ENCODE measurements at places on chromosomes 1 and 21. TPM values are rescaled to one million over a fixed set of nuclear protein-coding genes. Genes with fewer than 3 reads are reported as not detected.

GRCh38 chr1:42482635-42483153 is 19.6 kb downstream of the CCDC30 start:
- DNase-seq, result no peak

GRCh38 chr1:37274938-37275631 is 199.3 kb upstream of the ZC3H12A start:
- no peak for DNase-seq

DNA sequence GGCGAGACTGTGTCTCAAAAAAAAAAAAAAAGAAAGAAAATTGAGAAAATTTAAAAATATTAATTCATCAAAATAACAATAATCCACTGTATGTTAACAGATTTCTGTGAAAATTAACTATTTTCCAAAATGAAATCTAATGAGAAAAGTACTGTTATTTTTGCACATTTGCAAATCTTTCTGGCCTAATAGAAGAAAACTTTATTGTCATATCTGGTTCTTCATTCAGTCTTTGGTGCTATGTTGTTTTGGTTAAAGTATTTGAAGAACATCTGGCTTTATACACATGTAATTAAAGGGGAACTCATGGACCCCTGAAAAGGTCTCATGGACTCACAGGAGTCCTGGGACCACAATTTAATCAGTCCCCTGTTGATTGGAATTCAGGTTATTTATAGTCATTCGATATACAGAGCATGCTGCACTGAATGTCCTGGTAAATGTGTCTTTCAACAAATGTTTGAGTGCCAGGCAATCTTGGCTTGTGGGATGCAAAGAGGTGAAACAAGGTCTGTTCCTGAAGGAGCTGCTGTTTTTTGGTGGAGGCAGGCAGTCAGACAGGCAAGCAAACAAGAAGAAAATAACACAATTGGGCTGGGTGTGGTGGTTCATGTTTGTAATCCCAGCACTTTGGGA is 9.0 kb downstream of the AK4 start:
- DNase-seq, result no peak

DNA sequence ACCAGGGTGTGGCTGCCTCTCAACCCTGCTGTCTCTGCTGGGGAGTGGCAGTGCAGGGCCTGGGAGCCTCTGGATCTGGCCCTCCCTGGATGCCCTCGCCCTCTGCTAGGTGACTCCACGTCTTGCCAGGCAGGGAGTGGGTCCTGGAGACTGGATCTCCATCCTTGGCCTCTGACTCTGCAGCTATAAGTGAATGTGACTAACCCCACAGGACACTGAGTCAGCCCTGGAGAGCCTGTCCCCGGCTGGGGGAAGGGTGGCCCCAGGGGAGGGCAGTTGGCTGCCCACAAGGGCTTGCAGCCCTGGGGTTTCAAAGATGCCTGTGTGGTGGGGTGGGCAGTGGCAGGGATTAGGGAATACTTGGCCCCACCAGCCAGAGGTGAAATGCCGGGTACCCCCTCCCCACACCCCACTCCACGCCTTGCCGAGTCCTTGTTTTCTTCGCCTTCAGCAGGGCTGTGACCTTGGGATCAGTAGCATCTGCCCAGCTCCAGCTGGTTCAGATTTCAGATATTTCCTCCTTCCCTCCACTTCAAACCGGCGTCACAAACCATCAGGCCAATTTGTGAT is 1.9 kb upstream of the MYBPH start:
- no peak for DNase-seq

DNA sequence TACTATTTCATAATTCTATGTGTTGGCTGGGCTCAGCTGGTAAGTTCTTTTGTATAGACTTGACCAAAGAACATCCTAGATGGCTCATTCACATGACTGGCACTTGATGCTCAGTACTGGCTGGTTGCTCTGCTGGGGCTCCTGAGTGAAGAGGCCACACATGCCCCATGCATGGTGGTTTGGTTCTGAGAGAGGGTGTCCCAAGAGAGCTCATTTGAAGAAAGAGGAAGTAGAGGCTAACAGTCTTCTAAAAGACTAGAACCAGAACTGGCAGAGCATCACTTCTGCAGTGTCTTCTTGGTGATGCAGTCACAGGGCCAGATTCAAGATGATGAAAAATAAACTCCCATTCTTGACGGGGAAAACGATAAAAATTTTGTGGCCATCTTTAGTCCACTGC is 5.2 kb upstream of the BACH1 start:
- DNase-seq, result no peak

The LCE6A gene
- not detected for total RNA-seq

The BCAR3 gene
- 0.62 TPM for total RNA-seq

DNA sequence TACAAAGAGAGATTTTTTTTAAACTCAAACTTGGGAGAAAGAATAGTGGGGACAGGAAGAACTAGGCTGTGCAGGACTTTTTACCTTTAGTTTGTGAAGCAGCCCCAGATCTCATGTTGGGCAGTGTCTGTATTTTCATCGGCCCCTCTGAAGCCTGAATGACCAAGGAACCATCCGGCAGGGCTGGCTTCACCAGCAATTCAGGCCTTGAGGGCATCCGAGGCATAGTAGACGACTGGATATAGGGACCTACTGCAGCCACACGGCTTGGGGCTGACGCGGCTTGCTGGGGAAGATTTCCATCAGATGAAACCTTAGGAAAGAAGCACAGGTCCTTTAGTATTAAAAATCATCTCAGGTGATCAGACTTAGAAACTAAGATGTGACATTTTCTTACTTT is 43.7 kb downstream of the TP53BP2 start:
- no peak for DNase-seq

GRCh38 chr1:202915146-202915545 is 11.9 kb downstream of the KLHL12 start:
- DNase-seq, result no peak

DNA sequence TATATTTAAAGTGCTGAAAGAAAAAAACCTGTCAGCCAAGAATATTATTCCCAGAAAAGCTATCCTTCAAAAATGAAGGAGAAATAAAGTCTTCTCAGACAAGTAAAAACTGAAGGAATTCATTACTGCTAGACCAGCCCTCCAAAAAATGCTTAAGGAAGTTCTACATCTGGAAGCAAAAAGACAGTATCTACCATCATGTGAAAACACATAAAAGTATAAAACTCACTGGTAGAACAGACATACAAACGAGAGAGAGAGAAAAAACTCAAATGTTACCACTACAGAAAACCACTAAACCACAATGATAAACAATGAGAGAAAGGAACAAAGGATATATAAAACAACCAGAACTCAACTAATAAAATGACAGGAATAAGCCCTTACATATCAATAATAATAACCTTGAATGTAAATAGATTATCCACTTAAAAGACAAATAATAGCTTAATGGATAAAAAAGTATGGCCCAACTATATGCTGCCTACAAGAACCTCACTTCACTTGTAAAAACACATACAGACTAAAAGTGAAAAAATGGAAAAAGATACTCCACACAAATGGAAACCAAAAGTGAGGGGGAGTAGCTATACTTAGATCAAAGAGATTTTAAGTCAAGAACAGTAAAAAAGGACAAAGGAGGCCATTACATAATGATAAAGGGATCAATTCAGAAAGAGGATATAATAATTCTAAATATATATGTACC is 22.0 kb downstream of the NSL1 start:
- no peak for DNase-seq

DNA sequence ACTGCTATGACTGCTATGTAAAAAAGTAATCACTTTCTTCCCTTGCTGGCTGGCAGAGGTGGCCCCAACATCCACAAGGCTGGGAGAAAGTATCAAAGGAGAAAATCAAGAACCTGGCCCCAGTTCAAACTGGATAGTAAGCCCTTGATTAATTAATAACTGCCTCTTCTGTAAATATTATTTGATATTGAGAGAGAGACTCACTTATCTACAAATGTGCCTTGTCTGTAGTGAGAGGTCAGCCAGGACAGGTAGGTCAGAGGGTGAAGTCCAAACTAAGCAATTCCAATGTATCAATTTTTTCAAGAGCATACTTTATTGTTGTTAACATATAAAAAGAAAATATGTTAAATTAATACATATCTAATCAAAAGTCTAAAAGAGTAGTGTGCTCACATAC is 23.8 kb upstream of the TARBP1 start:
- no peak for DNase-seq

DNA sequence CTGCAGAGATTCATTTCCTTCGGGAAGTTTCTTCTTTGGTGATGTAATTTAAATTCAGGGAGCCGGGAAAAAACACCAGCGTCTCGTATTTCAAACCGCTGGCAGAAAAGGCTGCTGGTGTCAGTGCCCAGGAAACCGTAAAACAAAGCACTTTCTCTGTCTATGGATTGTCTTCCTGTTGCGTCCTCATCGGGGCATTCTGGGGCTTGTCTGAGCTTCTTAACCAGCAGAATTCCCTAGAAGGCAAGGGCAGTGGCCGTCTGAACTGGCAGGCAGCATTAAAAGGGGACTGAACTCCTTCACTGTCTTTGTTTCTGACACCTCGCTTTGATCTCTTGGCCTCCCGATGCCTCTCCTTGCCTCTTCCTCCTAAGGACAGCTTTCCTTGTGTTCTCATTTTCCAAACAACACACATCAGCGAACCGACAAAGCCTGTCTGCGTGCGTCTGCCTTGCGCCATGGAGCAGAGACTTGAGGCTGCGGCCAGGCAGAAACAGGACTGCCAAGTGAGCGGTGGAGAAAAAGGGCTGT is 391.6 kb upstream of the VAMP3 start:
- no peak for DNase-seq

DNA sequence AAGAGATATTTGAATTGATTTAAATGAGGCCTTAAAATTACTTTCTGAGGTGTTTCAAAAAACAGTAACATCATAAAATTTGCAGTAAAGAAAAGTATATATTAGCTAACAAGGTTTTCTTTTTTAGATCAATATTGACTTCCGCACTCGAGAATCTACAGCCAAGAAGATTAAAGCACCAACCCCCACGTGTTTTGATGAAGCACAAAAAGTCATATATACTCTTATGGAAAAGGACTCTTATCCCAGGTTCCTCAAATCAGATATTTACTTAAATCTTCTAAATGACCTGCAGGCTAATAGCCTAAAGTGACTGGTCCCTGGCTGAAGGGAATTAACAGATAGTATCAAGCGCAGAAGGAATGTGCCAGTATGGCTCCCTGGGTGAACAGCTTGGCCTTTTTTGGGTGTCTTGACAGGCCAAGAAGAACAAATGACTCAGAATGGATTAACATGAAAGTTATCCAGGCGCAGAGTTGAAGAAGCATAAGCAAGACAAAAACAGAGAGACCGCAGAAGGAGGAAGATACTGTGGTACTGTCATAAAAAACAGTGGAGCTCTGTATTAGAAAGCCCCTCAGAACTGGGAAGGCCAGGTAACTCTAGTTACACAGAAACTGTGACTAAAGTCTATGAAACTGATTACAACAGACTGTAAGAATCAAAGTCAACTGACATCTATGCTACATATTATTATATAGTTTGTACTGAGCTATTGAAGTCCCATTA is 3.6 kb downstream of the RGS1 start:
- DNase-seq, result no peak

- no peak for DNase-seq
Measured at GRCh38 chr1:38191461-38191860, 144.9 kb upstream of the POU3F1 start.

The OR14K1 gene
- not detected for total RNA-seq

The SLC35F3 gene
- 7.8 TPM for total RNA-seq

- no peak for DNase-seq
Measured at GRCh38 chr1:40362699-40363098, 10.8 kb upstream of the SMAP2 start.

- no peak for DNase-seq
Measured at GRCh38 chr1:187762118-187762517, 933.4 kb downstream of the PLA2G4A start.

GRCh38 chr1:227654858-227655752 is 80.0 kb downstream of the JMJD4 start:
- DNase-seq, result no peak

The LMOD1 gene
- total RNA-seq, result not detected

- DNase-seq, result no peak
Measured at GRCh38 chr1:40477678-40478053, 576 bp downstream of the ZFP69 start.

The CA6 gene
- 1.4 TPM for total RNA-seq

- DNase-seq, result no peak
Measured at GRCh38 chr1:92191726-92192125, 26.0 kb upstream of the C1orf146 start.

- no peak for DNase-seq
Measured at GRCh38 chr1:27626031-27626935, 8.7 kb downstream of the FGR start.

- no peak for DNase-seq
Measured at GRCh38 chr1:32904797-32905196, 3.6 kb upstream of the TMEM54 start.

The VPS72 gene
- 85.4 TPM for total RNA-seq

DNA sequence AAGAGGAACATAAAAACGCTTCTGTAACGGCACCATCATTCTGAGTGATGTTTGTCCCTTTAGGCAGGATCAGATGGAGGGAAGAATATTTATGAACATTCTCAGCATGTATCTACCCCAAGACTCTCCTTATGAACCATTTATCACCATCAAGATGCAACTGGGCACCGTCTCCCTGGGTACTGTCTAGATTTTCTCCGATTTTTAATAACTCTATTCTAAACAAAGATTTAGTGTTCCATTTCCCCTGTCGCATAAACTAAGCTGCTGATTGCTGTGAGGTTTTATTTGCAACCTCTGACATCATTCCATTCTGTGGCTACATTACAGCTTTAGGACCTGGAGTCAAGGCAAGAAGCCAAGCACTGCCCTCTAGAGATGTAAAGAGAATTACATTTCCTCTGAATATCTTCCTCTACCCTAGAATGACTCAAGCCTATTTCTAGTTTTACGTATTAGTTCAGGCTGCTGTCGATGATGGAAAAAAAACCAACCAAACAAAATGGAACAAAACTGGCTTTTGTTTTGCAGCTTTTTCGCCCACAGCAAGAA is 130.1 kb upstream of the MAP1LC3C start:
- no peak for DNase-seq

The SPRR2E gene
- not detected for total RNA-seq

DNA sequence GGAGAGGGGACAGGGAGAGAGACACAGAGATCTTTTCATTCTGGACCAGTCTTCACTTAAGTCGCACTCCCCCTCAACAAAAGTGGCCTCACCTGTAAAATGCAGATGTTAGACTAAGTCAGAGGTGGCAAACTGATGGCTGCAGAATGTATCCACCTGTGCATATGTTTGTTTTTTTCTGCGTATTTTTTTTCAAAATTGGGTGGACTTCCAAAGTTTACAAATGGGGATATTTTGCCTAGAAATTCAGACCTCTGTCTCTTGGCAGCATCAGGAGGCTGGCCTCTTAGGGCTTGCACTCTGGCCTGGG is 525.0 kb downstream of the MATN1 start:
- DNase-seq, result no peak

The SPAG17 gene
- total RNA-seq, result not detected

The CBR1 gene
- total RNA-seq, result 39.3 TPM

GRCh38 chr1:15799004-15799867 is 8.2 kb downstream of the UQCRHL start:
- no peak for DNase-seq

DNA sequence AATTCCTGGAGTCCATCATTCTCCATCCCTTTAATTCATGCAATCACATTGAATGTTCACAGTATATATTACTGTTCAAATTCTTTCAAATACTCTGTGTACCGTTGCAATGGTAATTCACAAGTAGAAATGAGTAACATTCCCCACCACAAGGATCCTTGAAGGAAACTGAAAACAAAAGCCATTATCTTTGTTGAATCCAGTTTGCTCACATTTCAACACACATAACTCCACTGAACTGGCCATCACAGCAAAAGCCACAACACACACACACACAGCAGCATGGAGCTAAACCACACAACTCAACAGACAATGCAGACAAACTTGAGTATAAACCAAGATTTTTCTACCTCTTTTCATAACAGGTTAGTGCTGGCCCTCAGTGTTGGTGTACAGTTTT is 188.3 kb upstream of the GREM2 start:
- no peak for DNase-seq

The CLEC20A gene
- not detected for total RNA-seq
